Stimulated activated CD8-positive, alpha-beta memory T cell treated with anti-CD3 and anti-CD28 coated beads, Interleukin-15, amount 100 ng/mL, for 4 hours (primary cell): ENCODE measurements at places on chromosomes 11 and 22.

DNA sequence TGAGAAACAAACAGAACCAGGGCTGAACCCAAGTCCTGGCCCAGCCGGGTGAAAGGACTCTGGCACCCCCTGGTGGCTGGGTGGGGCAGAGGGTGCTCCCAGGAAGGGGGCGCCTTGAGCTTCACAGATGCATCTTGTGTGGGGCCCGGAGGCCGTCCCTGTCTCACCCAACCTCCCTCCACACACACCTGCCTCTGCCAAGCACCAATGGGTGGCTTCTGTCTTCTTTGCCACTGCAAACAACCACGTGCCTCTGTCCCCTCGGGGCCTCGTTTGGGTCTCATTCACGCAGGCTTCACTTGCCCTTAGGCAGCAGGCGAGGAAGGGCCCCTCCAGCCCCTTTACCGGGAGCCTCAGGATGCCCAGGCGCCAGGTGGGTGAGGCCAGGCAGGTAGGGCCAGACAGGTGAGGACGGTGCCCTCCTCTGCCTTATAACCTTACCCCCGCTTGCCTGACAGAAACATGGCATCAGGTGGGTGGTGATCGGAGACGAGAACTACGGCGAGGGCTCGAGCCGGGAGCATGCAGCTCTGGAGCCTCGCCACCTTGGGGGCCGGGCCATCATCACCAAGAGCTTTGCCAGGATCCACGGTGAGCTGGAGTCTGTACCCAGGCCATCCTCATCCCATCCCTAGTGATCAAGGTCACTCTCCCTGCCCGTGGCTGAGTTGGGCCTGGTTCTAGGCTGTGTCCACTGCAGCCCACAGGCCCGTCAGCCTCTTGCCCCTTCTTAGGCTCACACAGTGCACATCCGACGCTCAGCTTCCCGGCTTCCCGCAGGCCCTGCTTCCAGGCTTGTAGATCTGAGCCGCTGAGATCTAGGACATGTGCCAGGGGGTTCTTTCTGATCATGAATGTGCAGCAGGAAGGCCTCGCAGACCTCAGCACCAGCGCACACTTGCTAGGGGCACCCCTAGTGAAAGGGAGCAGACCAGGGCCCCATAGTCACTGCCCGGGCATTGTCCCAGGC, 17.2 kb downstream of the POLR3H start:
- DNase-seq, result peak; percentile 30

- no peak for DNase-seq
Measured at GRCh38 chr11:39190751-39191150, 2268.7 kb downstream of the LRRC4C start.

DNA sequence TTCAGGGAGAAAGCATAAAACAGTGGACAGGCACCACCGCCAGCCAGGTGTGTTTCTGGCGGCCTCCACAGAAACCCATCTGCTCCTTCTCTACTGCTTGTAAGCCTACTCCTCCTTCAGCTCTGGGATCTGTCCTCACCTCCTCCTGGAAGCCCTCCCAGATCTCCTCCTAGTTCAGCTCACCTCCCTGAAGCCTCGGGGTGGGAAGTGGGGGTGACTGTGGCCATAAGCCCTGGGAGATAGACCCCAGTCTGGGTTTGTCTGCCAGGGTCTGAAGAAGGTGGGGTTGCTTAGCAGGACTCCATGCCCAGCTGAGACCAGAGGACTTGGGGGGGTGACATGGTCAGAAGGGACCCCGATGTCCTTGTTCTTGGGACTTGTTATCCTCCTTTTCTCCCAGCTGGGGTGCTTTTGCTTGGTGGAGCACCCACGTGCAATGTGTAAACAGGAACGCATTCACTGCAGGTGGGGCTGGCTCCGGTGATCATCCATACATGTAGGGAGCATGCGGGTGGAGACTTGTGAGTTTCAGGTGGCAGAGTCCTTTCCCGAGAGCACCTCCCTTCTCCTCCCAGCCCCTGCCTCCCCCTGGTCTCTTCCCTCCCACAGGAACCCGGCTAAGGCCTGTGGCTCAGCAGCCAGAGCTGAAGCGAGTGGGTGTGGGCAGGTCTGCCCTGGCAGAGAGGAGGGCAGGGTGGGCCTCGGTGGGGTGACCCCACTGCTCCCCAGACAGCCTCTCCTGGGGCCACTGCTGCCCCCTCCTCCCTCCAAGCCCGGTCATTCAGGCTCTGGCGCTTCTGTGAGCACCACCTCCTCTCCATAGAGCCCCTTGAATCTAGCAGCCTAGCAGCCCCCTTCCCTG, 25.9 kb downstream of the MRGPRG start:
- no peak for DNase-seq

DNA sequence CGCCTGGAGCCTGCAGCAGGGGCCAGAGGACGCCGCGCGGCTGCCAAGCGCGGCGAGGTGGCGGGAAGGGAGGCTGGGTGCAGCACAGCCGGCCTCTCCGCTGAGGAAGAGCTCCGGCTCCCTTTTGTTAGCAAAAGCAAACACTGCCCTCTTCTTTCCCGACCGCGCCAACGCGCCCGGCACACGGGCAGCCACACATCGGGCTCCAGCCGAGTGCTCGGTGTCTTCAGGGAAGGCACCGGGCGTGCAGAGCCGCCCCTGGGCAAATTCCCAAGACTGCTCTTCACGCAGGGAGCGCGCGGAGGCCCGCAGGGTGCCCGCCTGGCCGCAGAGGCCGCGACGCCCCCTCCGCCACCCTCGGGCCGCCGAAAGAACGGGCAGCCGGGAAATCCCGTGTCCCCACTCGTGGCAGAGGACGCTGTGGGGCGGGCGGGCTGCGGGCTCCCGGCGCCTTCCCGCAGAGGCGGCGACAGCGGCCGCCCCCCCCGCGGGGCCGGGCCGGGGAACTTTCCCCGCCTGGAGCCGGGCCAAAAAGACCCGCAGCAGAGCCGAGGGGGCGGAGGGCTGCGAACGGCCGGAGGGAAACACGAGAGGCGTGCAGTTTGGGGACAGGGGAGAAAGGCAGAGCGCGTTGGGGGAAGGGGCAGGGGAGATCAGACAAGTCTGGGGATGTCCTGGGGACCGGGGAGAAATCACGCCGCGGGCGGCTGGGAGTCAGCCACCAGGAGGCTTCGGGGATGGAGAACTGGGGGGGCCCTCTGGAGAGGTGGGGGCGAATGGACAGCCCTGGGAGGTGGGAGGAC, 931 bp downstream of the CADM1 start:
- DNase-seq, result no peak

GRCh38 chr22:22137891-22138290, 106.7 kb upstream of the VPREB1 start:
- no peak for DNase-seq
